Liver (tissue), 10 donors: ENCODE measurements at places on chromosomes 7 and 10.

GRCh38 chr10:78304091-78305045, 270.7 kb downstream of the RPS24 start:
- DNase-seq = peak; percentile 33

- DNase-seq = no peak
These were observed 72.5 kb downstream of the CUL2 start for GRCh38 chr10:35017608-35018007.

DNA sequence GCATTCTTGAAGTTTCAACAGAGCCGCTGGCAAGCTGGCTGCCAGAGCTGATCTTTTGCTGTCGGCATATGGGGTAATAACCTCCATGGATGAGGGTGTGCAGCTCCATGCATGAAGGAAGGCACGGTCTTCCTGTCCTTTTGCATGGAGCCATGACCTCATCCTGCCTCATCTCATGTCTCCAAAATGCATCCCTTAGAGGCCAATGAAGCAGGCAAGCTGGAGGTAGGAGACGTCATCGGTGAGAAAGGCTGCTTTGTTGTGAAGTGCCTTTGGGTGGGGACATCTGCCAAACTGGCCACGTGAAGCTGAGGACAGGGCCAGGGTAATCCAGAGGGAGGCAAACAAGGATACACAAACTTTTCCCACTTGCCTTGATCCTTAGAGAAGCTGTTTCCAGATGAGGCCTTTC, 161.5 kb upstream of the TBX20 start:
- no peak for DNase-seq

DNA sequence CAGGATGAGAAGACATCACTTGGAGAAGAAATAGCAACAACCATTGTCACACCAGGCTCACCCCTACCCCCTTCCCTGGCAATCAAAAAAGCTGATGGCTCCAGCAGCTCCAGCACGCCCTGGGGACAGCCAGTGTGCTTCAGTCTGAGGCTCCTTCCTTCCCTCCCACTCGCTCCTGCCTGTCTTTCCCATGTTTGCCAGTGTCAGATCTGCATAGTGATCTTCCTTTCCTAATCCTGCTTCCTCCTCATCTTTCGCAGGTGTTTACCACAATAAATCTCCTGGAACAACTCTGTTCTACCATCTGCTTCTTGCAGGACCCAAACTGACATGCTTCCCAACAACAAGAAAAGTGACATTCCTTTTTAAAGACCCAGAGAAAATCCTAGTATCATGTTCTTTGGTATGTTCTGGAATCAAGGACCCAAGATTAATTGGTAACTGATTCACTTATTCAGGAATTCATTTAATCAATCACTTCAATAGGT, 57.1 kb downstream of the STEAP1B start:
- no peak for DNase-seq

DNA sequence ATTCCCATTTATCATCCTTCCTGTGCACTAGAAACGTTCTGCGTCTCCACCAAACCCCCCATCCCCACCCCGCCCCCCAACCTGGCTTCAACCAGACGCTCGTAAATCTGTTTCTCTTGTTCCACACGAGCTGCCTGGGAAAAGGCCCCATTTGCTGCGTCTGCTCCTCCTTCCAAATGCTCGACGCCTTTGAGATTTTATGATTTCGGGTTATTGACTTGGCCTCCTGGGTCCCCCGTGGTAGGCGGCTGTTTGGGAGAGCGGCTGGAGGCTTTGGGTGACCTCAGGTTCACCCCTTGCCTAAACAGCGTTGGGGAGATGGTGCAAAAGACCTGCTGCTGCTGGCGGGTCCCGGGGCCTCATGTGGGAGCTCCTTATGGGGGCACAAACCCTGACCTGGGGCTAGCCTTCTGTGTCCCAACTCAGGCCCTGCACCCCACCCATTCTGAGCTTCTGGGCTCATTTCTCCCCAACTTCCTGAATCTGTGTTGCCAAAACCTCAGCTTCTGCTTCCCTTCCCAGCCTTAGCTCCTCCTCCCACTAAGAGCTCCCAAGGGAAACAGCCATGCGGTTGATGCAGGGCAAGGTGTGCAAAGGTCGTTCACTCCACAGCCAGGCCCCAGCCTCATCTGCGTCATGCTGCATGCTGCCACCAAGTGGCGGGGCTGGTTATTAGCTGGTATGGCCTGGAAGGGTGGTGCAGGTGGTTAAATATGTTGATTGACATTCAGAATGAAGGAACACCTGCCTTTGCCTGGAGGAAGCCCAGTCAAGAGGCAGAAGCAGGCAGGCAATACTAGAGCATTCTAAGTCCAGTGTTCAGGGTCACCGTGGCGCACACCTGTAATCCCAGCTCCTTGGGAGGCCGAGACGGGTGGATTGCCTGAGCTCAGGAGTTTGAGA, 49.1 kb upstream of the ELN start:
- DNase-seq = peak; percentile 73

DNA sequence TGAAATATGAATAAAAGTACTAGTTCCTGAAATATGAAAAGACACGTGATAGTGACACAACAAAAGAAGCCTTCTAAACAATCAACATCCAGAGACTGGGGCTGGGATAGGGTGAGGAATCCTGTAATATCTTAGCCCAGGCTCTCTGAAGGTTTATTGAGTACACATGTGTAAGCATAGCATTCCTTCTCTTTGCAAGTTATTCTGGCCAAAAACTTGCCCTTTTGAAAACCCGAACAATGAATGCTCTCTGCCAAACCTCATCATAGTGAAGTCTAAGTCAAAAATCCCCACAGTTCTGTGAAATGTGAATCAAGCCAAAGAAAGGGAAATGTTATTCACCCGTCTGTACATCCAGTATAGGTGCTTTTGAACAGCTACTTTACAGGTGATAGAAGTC, 11.6 kb downstream of the SEMA3D start:
- no peak for DNase-seq

DNA sequence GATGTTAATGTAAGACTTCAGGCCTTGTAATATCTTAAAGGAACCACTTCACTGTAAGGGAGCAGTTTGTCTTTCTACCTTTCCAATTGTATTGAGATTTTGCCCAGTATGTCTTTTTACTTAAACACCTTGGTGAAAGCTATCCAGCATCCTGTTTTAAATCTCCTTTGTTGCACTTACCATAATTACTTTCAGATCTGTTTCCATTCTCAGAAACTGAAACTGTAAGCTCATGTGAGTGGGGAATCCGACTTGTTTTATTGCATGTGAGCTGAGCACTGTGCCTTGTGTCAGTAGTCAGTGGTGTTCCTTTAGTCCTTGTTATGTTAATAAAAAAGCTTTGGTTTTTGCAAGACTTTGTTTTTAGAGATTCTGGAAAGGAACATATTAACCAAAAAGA, 42.2 kb downstream of the BMPR1A start:
- no peak for DNase-seq

GRCh38 chr7:18901351-18901750, 216.1 kb downstream of the TWIST1 start:
- no peak for DNase-seq

- DNase-seq = no peak
These were observed 56.8 kb downstream of the PPP1R3C start for GRCh38 chr10:91576096-91576545.

DNA sequence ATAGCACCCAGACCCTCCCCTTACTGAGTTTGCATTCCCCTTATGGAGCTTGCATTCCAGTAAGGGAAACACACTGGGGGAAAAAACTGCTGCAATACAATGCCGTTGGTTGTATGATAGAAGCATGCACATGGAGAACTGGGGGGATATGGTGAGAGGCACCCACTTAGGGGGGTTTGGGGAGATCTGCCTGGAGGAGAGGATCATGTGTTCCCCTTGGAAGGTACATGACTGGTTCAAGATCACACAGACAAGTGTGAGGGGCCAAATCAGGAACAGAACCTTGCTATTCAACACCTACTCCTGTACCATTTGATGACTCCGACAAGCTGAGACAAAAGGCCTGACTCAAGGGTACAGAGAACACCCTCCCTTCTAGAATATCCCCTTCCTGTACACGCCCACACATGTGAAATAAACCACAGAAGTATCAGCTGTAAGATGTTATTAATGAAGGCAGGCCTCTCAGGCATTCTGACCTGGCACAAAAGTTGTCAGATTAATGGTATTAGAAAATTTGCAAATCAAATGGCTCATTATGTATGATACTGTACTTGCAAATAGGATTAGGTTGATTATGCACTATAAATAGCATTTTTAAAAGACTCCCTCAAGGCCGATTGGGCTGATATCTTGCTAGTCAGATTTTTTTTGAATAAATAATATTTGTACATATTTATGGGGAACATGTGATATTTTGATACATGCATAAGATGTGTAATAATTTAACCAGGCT, 122.2 kb downstream of the NPY start:
- no peak for DNase-seq

DNA sequence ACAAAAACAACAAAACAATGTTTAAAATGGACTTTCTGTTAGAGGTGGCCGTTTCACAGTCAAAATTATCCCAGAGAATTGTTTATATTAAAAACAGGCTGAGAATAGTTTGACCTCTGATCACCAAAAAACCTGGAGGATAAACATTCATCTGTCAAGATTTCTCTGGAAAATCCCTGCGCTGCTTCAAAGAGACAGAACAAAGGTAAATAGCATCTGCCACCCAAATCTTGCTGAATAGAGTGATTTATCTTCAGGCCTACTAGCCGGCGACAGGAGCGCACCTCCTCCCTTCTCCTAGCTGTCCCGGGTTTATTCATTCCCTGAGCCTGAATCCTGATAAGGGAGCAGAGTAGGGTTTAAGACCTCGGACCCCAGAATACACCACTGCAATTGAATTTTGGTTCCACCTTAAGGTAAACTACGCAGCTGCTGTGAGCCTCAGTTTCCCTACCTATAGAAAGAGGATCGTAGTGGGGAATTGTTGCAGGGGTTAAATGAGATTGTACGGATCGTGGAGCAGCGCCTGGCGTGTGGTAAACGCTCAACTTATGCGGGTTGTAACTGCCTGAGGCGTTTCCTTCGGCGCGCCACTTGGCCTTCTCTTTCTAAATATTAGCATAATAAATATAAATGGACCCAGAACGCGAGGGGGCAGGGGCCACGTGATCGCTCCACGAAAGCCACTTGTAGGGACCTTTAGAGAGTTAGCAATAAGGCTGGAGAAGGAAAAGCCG, 498 bp upstream of the ST7 start:
- DNase-seq = peak; percentile 68
